Stimulated activated CD4-positive, alpha-beta T cell treated with anti-CD3 and anti-CD28 coated beads, Interleukin-2, amount 100 ng/mL, for 24 hours (primary cell): ENCODE measurements at places on chromosomes 12 and 14.

DNA sequence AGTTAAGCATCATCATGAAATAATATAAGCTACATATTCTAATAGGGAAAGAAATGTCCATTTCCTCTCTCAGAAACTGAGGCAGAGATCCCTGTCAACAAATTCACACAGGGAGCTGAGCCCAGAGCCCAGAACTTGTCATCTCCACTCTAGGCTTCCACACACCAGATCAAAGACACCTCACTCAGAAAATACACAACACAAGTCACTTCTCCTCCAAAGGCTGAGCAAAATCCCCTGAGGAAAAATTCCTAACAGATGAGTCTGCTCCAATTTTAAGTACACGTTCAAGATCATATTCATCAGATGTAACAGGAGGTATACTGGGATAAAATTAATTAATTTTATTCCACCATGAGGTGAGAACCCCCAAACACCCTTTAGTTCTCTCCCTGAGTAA lies 227.3 kb downstream of the DPF3 start:
- no peak for DNase-seq

GRCh38 chr14:95495076-95495475 lies 21.4 kb downstream of the SYNE3 start:
- no peak for DNase-seq

- DNase-seq, result no peak
Observed at GRCh38 chr12:70854881-70855568, 65.5 kb downstream of the PTPRR start.

DNA sequence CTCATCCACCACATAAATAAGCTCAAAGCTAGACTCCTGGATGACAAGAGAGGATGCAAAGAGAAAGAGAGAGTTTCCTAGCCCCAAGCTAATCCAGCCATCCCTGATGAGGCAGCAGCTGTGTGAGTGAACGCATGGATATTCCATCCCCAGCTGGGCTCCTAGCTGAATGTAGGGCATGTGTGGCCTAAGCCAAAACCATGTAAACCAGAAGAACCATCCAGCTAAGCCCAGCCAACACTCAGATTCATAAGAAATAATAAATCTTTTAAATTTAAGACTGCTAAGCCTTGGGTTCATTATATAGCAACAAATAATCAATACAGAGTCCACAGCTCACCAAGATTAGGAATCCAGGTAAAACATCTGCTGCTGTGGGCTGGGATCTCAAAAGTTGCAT lies 94.3 kb downstream of the TNFAIP2 start:
- DNase-seq, result no peak

DNA sequence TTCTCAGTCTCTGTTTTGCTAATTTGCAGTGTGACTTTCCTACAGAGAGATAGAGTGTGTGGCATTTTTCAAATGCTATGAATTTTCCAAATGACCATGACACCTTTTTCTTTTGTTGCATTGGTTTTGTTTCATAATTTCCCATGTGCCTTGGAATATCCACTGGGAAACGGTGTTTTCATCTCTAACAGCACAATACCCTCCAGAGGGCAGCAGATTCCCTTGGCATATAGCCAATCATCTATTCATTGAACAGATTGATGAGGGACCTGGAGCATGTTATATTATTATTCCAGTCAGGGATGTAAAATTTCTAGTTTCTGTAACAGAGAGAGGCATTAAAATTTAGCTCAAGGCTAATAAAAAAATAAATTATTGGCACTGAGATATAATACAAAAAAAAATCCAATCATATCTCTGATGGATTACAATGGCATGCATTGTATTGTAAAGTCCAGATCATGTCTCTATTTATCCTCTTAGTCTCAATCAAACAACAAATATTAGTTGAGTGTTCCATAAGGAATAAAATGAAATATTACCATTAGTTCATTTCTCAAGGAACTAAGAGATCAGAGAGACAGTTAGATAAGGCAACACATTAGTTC lies 29.6 kb upstream of the NTN4 start:
- DNase-seq, result no peak

GRCh38 chr14:68532496-68532895 lies 260.4 kb downstream of the ZFP36L1 start:
- DNase-seq, result no peak

DNA sequence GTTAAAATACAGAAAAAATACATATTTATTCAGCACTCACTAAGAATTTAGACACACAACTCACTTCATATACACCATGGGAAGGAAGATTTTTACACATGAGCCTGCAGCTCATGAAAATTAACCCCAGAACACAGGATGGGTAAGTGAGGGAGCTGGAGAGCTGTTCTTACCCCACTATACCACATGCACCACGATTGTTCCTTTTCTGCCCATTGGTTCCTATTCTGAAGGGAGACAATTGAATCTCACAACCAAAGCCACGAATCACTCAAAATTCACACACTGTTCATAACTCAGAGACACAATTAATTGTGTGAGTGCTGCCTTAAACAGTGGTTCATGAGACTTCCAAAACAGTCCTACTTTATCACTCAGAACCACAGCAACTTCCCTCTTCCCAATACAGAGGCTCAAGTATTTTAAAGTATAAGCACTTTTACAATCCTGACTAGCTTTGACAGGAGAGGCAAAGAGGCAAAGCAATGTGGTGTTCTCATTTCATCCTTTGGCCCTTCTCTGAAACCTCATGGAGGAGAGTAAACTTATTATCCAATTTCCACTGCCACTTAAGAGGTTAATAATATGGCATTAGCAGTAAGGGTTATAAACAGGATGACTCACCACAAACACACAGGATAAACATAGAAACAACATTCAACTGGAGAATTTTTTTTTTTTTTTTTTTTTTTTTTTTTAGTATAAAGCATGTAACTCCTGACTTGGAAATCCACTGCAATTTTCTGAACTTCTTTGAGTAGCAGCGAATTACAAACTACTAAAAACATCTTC lies 59.5 kb downstream of the ITPR2 start:
- DNase-seq, result no peak

DNA sequence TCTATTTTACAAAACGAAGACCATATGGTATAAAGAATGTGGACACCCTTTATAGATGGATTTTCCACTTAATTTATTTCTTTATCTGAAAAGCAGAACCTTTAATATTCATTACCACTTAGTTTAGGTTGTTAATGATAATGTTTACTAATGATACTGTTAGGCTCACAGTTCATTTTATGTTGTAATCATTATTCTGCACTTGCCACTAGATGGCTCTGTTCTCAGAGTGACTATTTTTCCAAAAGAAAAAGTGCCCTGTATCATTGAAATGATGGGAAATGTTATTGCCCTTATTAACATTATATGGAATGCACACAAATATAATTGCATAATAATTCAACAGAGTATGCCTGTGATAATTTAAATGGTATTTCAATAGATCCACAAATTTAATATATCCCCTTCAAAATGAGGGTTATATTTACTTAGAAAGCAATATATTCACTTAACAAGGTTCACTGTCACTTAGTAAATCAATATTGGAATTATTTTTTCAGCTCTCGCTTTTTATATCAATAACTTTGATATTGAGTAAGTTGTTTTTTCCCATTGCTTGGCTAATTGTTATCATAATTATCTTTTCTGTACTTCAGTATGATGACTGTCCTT lies 95.7 kb downstream of the PDE3A start:
- DNase-seq, result no peak

DNA sequence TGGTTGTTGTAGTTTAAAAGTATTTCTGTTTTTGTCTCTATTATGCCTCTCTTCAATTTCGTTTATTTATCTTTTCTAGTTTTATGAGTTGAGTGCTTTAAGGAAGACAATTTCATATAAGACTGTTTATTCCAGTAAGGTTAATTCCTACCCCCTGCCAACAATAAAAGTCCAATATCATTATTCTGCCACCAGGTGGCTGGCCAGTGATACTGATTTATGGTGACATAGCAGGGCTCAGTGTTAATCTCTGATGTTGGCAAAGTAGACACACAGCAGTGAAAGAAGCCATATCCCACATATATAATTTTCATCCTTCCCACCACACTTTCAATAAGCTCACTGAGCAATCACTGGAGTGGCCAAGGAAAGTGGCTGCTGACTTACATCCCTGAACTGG lies 69.0 kb upstream of the BMP4 start:
- no peak for DNase-seq

GRCh38 chr14:96205059-96205977 lies 679 bp downstream of the BDKRB2 start:
- no peak for DNase-seq

DNA sequence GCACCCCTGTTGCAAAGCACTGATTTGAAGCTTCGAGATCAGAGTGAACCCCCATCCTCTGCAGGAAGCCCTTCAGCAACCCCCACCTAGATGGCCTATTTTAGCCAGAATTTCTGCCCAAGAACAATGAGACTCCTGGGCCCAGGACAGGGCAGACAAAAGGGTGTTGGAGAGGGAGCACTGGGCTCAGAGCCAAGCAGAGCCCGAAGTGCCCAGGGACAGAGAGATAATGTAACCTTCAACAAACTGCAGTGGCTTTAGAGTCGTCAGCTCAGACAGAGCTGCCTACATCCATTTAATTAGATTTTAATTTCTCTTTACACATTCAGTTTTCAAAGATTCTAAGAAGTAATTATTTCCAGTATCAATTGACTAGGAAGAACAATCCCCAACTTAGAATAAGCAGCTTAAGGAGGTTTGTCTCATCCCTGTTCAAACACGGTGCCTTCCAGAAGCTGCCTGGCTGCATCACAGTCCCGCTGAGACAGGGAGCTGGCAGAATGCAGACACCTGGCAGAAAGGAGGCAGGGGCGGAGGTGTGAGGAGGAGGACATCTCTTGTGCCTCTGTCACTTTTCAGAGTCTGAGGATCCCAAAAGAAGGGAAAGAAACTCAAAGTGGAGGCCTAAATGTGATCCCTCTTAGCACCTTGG lies 504.9 kb upstream of the CCDC196 start:
- no peak for DNase-seq

GRCh38 chr14:64573109-64573508 lies 23.3 kb downstream of the PPP1R36 start:
- DNase-seq, result no peak

- DNase-seq, result no peak
Observed at GRCh38 chr12:508795-509194, 49.1 kb downstream of the B4GALNT3 start.

DNA sequence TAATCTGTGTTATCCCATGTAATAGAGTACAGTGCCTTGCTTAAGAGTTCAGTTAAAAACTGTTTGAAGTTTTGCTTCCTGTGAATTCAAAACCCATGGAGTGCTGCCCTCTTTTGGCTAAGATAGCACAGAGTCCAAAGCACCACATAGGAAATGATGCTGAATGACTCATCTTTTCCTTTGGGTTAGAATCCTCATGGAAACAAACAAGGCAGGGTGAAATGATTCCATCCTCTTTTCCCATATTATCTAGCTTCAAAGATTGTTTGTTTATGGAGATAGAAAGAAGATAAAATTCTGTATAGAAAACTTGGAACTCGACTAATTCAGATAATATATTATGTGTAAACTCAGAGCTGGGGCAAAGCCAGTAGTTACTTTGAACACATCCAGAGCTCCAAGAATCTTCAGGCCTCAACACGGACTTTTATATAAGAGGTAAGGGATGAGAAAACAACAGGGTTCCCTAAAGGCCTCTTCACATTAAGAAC lies 87.4 kb downstream of the OTOGL start:
- DNase-seq, result no peak

DNA sequence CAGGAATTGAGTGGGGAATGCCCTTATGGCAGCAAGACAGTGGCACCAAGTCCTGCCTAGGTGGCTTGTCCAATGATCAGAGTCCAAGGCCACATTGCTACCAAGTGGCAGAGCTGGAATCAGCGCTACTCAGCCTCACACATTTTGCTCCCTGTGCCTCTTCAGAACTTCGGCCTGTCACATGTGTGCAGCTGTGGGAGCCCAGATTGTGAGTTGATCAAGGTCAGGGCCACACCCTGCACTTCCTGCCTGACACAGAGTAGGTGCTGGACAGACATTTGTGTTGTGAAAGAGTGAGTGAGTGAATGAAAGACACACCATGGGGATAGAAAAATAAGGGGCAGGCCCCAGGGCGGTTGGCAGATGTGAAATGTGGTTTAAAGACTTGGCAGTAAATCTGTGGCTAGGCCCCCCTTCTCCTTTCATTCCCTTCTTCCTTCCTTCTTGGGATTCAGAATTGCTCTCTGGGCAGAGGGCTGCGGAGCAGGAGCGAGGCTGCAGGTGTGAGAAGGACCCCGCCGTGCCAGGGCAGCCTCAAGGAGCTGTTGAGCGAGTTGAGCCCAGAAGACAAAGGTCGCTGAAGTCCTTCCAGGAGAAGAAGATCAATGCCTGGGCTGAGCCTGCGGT lies 83.5 kb downstream of the SLC25A47 start:
- DNase-seq, result no peak

- DNase-seq, result no peak
Observed at GRCh38 chr12:108888031-108888430, 8.1 kb downstream of the DAO start.

- no peak for DNase-seq
Observed at GRCh38 chr14:88322504-88323085, 474 bp downstream of the KCNK10 start.

DNA sequence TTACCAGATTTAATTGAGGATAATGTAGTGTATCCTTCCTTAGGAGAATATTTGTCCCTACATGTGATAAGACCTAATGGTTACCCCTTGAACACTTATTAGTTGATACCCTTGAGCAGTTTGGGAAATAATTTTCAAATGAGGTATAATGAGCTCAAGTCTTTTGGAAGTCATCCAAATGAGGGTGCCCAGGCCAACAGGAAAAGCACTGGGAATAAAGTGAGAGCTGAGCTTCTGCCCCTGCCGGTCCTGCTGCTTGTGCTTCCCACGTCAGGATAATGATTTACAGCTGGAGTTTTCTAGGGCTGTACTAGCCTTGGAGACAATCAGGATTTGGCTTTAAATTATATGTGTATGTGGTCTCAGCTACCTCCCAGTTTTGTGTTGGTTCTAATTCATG lies 178.8 kb upstream of the FRMD6 start:
- no peak for DNase-seq

- DNase-seq, result no peak
Observed at GRCh38 chr12:115072712-115073111, 388.7 kb upstream of the TBX3 start.

GRCh38 chr12:3273409-3273853 lies 196.3 kb downstream of the TSPAN9 start:
- DNase-seq, result no peak

DNA sequence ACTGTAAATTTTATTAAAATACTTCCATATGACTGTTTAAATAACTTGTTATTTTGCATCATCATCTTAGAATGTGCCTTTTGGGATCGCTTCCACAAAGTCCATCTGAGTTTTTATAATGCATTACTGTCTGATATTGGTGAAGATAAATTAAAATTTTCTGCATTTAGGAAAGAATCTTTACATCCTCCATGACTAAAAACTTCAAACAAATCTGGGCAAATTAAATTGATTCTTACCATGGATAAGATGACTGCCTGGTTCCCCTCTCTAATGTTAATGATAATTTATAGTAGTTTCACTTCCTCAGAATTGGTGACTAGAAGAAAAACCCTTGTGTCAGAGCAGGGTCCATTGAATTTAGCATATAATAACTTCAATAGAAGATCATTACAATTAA lies 94.7 kb upstream of the SLC38A4 start:
- no peak for DNase-seq

- DNase-seq, result no peak
Observed at GRCh38 chr12:76260390-76260748, 87.8 kb downstream of the BBS10 start.
